Stimulated activated CD4-positive, alpha-beta T cell treated with anti-CD3 and anti-CD28 coated beads, TNF-alpha, amount 100 ng/mL, for 4 hours (primary cell): ENCODE measurements at places on chromosomes 6 and 20.

- DNase-seq, result no peak
These were observed 30.4 kb downstream of the TGM2 start for GRCh38 chr20:38134427-38135270.

DNA sequence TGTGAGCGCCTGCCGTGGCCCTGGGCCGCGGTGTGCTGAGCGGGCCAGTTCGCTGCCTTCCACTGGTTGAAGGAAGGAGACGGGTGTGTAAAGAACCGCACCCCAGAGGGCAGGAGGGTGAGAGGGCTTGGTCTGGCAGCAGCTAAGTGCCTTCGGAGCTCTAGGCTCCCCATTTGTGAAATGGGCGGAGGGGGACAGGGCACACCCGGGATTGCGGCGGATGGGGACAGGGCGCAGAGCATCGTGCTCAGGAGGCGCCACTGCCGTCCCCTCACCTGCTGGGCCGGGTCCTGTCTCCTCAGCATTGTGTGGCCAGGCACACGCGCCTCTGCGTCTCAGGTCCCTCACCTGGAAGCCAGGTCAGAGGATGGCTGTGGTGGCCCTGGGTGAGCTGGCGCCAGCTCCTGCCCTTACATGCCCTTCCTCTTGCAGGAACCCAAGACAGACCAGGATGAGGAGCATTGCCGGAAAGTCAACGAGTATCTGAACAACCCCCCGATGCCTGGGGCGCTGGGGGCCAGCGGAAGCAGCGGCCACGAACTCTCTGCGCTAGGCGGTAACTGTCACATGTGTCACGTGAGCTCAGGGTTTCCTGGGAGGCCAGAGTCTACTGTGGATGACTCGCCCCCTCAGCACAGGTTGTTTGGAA is 3.1 kb downstream of the ADRM1 start:
- no peak for DNase-seq

- no peak for DNase-seq
These were observed 107.5 kb downstream of the CD24 start for GRCh38 chr6:106866875-106867658.

DNA sequence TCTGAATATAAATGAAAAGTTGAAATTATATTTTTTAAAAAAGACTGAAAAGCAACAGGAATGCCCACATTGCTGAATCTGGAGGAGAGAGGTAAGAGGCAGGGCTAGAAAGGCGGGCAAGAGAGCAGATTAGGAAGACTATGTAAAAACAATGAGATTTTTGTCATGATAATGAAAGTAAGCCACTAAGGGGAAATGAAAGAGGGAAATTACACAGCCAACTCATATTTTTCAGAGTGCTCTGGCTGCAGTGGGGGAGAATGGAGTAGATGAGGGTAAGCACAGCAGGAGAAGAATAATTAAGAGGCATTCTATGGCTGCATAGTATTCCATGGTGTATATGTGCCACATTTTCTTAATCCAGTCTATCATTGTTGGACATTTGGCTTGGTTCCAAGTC is 281.9 kb downstream of the PKHD1 start:
- no peak for DNase-seq

DNA sequence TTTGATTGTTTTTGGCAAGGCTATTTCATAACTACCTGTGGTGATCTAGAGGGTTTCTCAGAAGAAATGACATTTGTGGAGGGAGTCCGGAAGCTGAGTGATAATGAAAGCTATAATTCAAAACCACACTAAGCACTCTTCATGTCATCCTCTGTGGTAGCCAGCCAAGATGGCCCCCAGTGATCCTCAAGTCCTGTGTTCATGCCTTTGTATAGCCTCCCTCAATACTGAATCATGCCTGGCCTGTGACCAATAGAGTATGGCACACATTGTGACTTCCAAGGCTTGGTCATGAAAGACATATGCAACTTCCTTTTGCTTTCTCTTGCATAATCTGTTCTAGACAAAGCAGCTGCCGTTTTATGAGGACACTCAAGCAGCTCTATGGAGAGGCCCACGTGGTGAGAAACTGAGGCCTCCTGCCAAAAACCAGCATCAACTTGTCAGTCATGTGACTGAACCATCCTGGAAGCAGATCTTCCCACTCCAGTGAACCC is 12.8 kb upstream of the DNAAF9 start:
- no peak for DNase-seq
